Activated naive CD8-positive, alpha-beta T cell treated with anti-CD3 and anti-CD28 coated beads, Interleukin-2, amount 50 U/mL, for 24 hours (primary cell): ENCODE measurements at places on chromosomes 5 and 9.
A peak's percentile ranks its signal among the peaks of the same experiment; 100 is the strongest.

DNA sequence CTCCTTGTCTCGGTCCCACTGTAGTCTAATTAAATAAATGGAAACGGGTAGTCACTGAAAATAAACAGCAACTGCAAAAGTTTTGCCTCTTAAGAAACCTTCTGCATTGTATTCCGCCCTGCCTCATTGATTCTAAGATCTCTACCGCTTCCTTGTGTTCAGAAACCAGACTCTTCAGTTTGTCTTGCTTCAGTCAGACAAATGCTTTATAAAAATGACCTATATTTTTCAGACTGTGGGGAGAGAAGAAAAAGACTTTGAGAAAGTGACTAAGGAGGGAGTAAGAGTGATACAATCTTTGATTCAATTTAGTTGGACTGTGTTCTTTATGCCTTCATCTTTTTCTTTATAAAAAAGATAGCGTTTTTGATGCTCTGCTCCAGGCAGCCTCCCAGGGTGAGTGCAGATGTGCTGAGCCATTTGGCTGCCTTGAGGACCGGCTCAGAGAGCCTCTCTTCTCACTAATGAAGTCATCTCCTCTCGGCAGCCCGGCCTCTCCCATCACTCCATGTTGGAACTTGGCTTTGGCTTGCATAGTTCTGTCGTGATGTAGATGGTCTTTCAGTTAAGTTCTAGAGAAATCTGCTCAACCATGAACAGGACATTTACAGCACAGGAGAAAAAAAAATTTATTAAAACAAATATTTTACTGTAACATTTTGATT lies 4.0 kb upstream of the VCAN start:
- H3K27ac ChIP-seq: no peak overlapping the region
- H3K36me3 ChIP-seq: no peaks in the 10 kb centered on the region
- no peak for DNase-seq
- peaks cover 51% of the 10 kb centered on the region for H3K27me3 ChIP-seq

- peaks cover 33% of the 10 kb centered on the region for H3K27me3 ChIP-seq
- H3K4me3 ChIP-seq: no peak overlapping the region
- no peaks in the 10 kb centered on the region for H3K36me3 ChIP-seq
- DNase-seq: no peak
- no peak overlapping the region for H3K27ac ChIP-seq
These were observed 10.4 kb upstream of the FIBCD1 start for GRCh38 chr9:130949188-130950038.

DNA sequence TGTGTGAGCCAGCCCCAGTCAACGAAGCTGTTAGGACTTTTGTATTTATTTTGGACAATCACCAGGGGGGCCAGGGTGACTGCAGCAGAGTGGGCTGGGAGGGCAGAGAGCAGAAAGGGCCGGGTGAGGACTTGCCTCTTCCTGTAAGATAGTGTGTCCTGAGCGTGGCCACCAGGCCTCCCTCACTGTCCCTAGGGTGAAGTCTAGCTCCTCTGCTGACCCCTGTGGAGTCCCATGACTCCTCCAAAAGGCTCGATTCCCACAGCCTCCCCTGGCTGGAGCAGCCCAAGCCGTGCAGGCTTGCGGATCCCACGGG lies 147.8 kb downstream of the RXRA start:
- peaks cover 7% of the 10 kb centered on the region for H3K4me1 ChIP-seq
- H3K27me3 ChIP-seq: no peaks in the 10 kb centered on the region
- no peak overlapping the region for H3K27ac ChIP-seq
- H3K36me3 ChIP-seq: no peaks in the 10 kb centered on the region

GRCh38 chr9:119801311-119801710 lies 432.1 kb upstream of the BRINP1 start:
- no peak overlapping the region for H3K4me3 ChIP-seq
- no peak overlapping the region for H3K27ac ChIP-seq
- no peaks in the 10 kb centered on the region for H3K4me1 ChIP-seq
- DNase-seq: no peak
- H3K36me3 ChIP-seq: no peaks in the 10 kb centered on the region

GRCh38 chr9:6000955-6001354 lies 14.5 kb downstream of the RANBP6 start:
- no peak overlapping the region for H3K27ac ChIP-seq
- no peaks in the 10 kb centered on the region for H3K27me3 ChIP-seq
- no peak overlapping the region for H3K4me3 ChIP-seq
- no peak for DNase-seq

GRCh38 chr5:151661968-151662732 lies 24.6 kb downstream of the SPARC start:
- H3K27me3 ChIP-seq: peaks cover 2% of the 10 kb centered on the region
- H3K4me3 ChIP-seq: no peak overlapping the region
- DNase-seq: no peak
- H3K36me3 ChIP-seq: no peaks in the 10 kb centered on the region
- peaks cover 10% of the 10 kb centered on the region for H3K4me1 ChIP-seq

- no peak overlapping the region for H3K4me3 ChIP-seq
- no peaks in the 10 kb centered on the region for H3K36me3 ChIP-seq
- H3K4me1 ChIP-seq: no peaks in the 10 kb centered on the region
- no peak overlapping the region for H3K27ac ChIP-seq
- H3K27me3 ChIP-seq: peaks cover 5% of the 10 kb centered on the region
These were observed 178.4 kb downstream of the FAM114A2 start for GRCh38 chr5:153860195-153860886.

DNA sequence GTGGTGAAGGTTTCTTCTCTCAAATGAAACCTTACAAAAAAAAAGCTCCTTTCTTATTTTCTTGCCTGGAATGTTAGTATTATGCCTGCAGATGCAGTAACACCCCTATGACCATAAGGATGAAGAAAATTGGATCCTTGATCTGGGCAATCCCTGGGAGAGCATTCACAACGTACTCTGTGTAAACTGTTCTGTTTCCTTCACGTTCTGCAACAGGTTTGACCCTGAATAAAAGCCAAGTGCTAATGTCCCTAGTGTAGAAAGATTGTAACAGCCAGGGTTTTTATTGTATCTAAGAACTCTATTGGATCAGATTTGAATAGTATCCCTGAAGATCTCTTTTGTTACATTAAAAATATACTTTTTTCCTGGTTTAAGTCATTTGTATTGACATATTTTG lies 1639.6 kb upstream of the ACO1 start:
- no peaks in the 10 kb centered on the region for H3K27me3 ChIP-seq
- DNase-seq: no peak
- no peaks in the 10 kb centered on the region for H3K4me1 ChIP-seq
- H3K27ac ChIP-seq: no peak overlapping the region

- no peaks in the 10 kb centered on the region for H3K4me1 ChIP-seq
- DNase-seq: no peak
- H3K36me3 ChIP-seq: no peaks in the 10 kb centered on the region
- peaks cover under 1% of the 10 kb centered on the region for H3K27me3 ChIP-seq
These were observed 138.8 kb downstream of the ROR2 start for GRCh38 chr9:91811024-91811909.

DNA sequence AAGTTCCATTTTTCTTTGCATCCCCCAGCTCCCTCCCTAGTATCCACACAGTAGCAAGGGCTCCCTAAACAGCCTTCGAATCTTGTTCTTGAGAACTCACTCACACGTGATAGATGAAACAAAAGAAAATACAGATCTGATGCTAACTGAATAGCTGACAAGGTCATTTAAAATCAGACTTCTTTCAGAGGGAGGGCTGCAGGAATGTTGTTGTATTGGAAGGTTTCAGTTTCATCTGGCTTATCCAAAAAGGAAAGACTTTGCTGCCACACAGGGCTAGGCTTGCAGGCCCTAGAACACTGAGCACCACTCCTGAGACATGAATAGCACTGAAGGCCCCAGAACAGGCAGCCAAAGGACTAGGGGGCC lies 3.2 kb downstream of the CD180 start:
- H3K27ac ChIP-seq: peak overlapping the region; percentile 50
- DNase-seq: no peak
- H3K4me1 ChIP-seq: peaks cover 43% of the 10 kb centered on the region
- H3K36me3 ChIP-seq: peaks cover 6% of the 10 kb centered on the region

DNA sequence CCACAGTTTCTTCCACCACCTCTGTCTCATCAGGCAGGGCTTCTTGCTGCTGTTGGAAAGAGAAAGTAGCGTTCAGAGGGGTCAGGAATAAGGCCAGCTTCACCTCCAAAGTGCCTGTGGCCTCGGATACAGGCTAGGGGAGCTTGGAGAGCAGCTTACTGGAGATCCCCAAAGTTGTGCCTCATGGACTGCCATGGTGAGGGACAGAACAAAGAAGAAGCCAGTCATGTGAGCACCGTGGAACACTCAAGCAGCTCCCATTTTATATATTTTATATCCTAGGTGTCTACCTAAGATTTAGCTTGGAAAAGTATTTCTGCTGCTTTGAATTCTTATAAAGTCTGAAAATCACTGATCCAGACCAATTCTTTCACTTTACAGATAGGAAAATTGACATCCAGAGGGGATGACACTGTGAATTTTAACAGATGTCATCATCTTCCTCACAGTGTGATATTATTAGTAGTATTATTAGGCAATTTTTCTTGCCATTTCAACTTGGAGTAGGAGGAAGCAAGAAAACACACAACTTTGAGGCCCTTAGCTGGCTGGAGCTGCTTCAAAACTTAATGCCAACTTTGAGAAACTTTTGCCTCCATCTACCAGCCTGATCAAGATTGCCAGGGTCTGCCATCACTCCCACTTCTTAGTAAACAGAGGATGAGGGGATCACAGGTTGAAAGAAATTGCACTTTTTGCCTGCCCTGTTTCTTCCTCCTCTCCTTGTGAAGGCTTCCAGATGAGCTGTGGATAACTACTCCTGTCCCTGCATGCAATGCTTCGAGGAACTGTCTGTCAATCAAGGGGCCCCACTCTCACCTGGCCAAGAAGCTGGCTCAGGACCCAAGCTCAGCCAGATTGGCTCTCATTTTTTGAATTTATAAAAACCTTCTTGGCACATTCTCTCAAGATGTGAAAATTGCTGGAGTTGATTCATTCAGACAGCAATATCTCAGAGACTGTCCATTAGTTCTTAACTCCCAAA lies 11.8 kb downstream of the SPARC start:
- no peaks in the 10 kb centered on the region for H3K36me3 ChIP-seq
- H3K4me3 ChIP-seq: no peak overlapping the region
- H3K27ac ChIP-seq: no peak overlapping the region
- H3K27me3 ChIP-seq: peaks cover 3% of the 10 kb centered on the region
- no peak for DNase-seq

GRCh38 chr5:80711938-80712337 lies 57.2 kb upstream of the DHFR start:
- peaks cover 11% of the 10 kb centered on the region for H3K4me1 ChIP-seq
- H3K27me3 ChIP-seq: no peaks in the 10 kb centered on the region
- no peak overlapping the region for H3K27ac ChIP-seq
- H3K4me3 ChIP-seq: no peak overlapping the region
- H3K36me3 ChIP-seq: peaks cover 33% of the 10 kb centered on the region

GRCh38 chr5:178346607-178347334 lies 114.2 kb upstream of the PHYKPL start:
- H3K27me3 ChIP-seq: no peaks in the 10 kb centered on the region
- H3K36me3 ChIP-seq: no peaks in the 10 kb centered on the region
- no peak overlapping the region for H3K27ac ChIP-seq
- H3K4me1 ChIP-seq: no peaks in the 10 kb centered on the region
- no peak for DNase-seq

DNA sequence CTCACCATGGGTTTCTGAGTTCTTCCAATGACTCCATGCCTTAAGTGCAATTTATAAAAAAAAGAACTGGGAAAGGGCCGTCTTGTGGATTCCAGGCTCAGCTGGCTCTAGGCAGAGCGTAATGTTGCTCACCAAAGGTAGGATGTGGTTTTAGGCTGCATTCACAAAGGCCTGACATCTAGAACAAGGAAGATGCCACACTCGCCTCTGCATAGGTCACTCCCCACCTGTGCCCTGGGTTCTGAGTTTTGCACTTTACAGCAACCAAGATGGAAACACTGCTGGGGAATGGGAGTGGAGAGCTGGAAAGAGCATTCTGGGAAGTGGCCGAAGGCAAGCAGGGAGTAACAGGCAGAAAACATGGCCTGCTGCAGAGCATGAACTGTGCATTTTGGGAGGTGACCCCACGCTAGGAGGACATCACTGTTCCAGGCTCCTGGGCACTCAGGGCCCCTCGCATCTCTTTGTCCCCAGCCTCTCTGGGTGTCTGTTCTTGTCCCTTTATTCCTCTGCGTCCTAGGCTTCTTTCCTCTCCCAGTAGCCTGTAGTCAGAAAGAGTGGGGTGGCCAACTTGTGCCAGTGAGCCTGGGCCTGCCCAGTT lies 12.3 kb downstream of the FCN2 start:
- no peaks in the 10 kb centered on the region for H3K36me3 ChIP-seq
- no peak for DNase-seq
- peaks cover 9% of the 10 kb centered on the region for H3K27me3 ChIP-seq
- no peak overlapping the region for H3K27ac ChIP-seq
- no peak overlapping the region for H3K4me3 ChIP-seq
- peaks cover 2% of the 10 kb centered on the region for H3K4me1 ChIP-seq

GRCh38 chr5:164346785-164347630 lies 841.6 kb downstream of the MAT2B start:
- H3K27ac ChIP-seq: no peak overlapping the region
- H3K4me3 ChIP-seq: no peak overlapping the region
- DNase-seq: no peak
- no peaks in the 10 kb centered on the region for H3K27me3 ChIP-seq

- H3K27me3 ChIP-seq: no peaks in the 10 kb centered on the region
- peaks cover 89% of the 10 kb centered on the region for H3K4me1 ChIP-seq
- no peak overlapping the region for H3K4me3 ChIP-seq
These were observed 18.4 kb downstream of the TENT4A start for GRCh38 chr5:6731465-6732237.

GRCh38 chr5:158492136-158492535 lies 607.6 kb downstream of the EBF1 start:
- DNase-seq: no peak
- H3K4me1 ChIP-seq: no peaks in the 10 kb centered on the region
- H3K27me3 ChIP-seq: peaks cover 1% of the 10 kb centered on the region
- no peak overlapping the region for H3K4me3 ChIP-seq
- H3K36me3 ChIP-seq: no peaks in the 10 kb centered on the region
- no peak overlapping the region for H3K27ac ChIP-seq

DNA sequence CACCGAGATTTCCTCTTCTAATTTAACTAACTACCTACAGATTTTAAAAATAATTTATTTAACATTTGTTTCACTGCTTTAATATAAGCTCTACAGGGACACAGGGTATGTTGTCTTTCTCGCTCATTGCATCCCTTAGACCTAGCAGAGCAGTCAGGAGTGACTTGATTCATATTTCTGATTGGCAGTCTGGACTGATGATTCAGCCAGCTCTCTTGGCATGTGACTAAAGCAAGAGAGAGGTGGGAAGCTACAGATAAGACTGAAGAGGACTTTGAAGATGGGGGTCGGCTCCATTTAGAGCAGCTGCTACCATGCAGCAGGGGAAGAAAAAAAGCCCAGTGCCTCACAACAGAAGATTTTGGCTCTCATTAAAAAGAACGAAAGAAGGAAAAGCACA lies 173.4 kb upstream of the STK32A start:
- no peak overlapping the region for H3K4me3 ChIP-seq
- no peak overlapping the region for H3K27ac ChIP-seq
- DNase-seq: no peak
- H3K36me3 ChIP-seq: no peaks in the 10 kb centered on the region
- peaks cover 3% of the 10 kb centered on the region for H3K27me3 ChIP-seq

- no peaks in the 10 kb centered on the region for H3K4me1 ChIP-seq
- no peak overlapping the region for H3K4me3 ChIP-seq
- no peaks in the 10 kb centered on the region for H3K36me3 ChIP-seq
- DNase-seq: no peak
These were observed 7.4 kb upstream of the SPINK13 start for GRCh38 chr5:148261221-148261620.
